ENCODE measurements at places on chromosomes 4 and X.
A peak's percentile ranks its signal among the peaks of the same experiment; 100 is the strongest.

GRCh38 chr4:100486496-100486895 lies 31.3 kb downstream of the EMCN start:
- no peak for DNase-seq

- no peak for DNase-seq
These were observed 161.1 kb downstream of the TRIML1 start for GRCh38 chr4:188300385-188300784.

DNA sequence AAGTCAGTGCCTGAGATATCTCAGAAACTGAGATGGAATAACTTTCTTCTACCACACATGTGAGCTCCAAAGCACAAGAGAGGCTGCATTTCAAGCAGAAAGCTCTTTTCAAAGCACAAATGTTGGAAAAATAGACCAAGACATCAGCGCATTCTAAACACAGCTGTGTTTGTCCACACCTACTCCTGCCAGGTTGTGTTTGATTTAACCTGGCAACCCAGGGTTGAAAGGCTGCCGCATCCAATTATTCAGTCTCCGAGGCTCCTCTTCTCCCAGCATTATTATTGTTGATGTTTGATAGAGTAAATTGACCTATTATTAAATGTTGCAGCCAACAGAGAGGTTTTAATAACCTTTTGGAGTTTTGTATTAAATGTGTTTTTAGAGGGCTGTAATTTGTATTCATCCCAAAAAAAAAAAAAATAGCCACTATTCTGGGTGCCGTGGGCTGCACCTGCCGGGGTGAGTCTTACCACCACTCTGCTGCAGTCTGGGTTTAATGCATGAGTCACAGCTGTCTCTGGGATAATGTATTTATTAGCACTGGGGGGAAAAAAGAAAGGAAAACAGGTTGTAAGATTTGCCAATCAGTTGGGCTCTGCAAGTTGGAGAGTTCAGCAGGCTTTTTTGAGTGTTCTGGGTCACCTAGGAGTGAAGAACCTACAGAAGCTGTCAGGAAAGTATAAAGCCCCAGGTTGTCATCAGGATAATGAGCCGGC lies 105.2 kb upstream of the NOCT start:
- no peak for DNase-seq

- no peak for DNase-seq
These were observed 521.1 kb downstream of the CCSER1 start for GRCh38 chr4:90648311-90648710.

DNA sequence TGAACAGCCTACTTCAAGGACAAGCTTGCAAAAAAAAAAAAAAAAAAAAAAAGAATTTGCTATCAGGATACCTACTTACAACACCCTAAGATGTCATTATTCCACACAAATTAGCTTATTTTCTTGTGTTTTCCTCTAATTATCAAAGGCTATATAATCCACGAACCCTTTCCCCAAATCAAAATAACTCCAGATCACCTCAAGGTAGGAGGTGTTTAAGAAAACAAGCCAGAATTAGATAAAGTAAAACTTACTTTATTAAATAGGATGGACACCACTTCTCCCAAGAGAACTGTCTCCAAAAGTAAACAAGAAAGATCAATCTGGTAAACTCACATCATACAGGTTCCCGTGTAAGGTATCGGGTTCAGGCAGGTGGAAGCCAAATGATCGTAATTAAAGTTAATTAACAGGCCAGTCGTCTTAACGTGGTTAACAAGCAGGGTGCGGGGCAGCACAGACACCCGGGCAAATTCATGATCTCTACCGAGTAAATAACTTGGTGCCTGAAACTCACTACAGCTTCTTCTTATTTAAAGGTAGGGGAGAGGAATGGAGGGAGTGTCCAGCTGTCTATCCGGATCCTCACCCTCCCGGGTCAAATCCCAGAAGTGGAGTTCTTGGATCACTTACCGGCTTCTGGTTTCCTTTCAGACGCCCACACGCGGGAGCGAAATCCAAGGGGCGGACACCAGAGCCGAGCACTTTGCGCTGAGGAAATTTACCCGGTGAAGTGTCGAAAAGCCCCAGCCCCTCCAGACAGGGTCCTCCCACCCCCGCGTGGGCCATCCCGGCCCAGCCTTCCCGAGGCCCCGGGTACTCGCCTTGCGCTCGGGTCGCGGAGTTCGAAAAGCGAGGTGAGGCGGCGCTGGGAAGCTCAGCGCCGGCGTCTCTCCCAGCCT lies 708 bp downstream of the ARAP2 start:
- peak; percentile 34 for DNase-seq

DNA sequence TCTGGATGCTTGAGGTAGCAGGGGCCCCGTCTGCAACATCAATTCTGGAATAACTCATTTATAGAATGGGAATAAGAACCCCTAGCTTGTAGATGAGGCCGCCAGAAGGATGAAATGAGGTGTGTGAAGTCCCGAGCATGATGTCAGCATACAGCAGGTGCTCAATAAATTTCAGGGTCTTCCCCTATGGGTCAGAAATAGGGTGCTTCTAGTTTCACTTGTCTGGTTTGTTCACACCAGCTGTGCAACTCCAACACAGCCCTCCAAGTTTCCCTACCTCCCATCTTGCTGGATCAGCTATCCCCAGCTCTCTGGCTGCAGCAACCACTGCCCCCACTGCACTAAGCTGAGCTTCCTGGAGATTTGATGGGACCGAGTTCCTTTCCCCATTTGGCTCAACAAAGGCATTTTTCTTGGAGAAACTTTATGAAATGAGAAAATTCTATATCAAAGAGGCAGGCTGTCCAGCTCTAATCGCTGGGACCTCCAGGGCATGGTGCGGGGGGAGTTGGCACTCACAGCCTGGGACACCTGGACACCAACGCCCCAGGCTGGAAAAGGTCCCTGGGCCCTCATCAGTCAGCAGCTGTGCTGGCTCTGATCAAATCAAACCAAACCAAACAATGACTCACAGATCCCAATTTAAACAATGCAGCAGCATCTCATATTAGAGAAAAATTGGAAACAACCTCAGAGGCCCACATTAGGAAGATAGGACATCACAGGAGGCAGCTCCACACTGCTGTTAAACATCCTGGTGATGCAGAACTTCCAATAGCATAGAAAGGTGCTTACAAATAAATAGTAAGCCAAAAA lies 13.3 kb downstream of the SLC2A9 start:
- DNase-seq, result no peak

- no peak for DNase-seq
These were observed 142.2 kb downstream of the HS3ST1 start for GRCh38 chr4:11286533-11286932.

- DNase-seq, result peak; percentile 43
These were observed 111.5 kb downstream of the AFAP1 start for GRCh38 chr4:7828011-7828720.

GRCh38 chr4:84877051-84877833 lies 89.2 kb downstream of the WDFY3 start:
- no peak for DNase-seq

DNA sequence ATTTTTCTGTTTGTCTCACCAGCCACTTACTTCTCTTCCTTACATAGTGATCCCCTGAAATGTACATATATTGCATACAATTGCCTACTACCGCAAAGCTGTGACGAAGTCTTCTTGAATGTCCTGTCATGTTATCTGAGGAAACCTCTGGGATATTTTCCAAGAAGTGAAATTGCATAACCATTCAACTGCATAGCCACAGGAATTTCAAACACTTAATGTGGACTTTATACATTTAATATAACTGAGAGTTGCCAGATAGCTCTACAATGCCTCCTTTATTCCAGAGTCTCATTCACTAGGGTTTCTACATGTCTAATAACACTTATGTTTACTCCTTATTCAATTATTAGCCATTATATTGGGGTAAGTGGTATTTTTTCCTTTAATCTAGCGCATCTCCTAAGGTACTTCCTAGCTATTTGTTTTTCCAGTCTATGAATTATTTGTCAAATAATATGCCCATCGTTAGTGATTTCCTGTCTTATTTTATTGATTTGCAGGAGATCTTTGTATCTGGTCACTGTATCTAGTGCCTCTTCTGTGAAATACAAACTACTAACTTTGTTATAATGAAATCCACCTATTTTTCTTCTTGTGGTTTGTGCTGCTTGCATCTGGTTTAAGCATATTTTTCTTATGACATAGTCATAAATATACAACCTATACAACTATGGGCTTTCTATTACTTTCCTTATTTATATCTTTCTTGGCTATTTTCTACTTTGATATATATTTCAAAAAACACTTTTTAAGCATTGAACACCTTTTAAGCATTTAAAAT lies 69.2 kb upstream of the GRID2 start:
- DNase-seq, result no peak

- no peak for DNase-seq
These were observed 112.4 kb upstream of the ELOVL6 start for GRCh38 chr4:110310795-110311194.

GRCh38 chr4:47876310-47876709 lies 38.1 kb downstream of the NFXL1 start:
- DNase-seq, result no peak

- no peak for DNase-seq
These were observed 445.9 kb downstream of the TLL1 start for GRCh38 chr4:166318810-166319525.

GRCh38 chr4:53465891-53466290 lies 88.5 kb downstream of the FIP1L1 start:
- no peak for DNase-seq

DNA sequence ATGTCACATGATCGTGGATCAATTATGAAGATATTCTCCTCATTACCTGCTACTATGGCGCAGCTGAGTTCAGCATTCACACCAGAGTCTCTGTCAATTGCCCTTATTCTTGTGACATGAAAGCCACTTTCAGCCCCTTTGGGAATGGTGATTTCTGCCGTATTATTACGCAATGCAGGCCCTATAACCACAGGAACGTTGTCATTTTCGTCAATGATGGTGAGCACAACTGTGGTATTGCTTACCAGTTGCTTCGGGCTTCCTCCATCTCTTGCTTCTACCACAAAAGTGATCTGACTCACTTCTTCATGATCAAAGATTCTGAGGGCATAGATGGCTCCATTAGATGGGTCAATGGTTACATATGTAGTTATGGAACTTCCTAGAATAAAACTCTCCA lies 2.1 kb downstream of the PCDH18 start:
- DNase-seq, result no peak

- no peak for DNase-seq
These were observed 3.3 kb upstream of the SUPT20HL1 start for GRCh38 chrX:24357106-24357505.

DNA sequence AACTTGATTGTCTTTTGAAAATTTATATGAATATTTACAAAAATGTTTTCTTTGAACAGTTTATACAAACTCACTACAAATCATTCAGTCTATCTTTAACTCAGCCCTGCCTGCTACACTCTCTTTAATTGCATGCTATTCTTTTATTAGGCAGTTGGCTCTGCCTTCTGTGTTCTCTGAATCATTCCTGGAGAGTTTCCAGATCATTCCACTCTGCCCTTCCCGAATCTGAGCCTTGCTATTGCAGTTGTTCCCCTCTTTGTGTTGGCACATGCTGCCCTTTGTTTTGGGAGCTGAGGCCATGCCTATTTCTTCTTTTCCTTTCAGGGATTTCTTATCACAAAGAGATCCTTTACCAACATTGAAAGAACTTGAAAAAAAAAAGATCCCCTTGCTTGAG lies 8.7 kb upstream of the TECRL start:
- DNase-seq, result no peak

DNA sequence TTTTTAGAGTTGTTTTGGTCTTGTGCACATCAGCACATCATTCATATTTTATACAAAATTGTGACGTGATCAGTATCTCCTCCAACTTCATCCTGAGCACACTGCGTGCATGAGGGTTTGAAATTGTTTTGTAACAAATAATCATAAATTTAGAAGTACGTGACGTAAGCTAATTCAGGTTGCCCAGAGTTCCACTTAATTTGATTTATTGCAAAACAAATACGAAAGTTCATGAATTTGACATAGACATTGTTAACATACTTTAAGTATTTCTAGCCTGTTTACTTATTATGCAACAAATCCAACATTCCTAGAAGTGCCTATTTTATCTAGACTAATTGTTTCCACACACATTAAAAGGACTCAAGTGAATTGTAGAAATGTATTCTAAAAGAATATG lies 48.3 kb downstream of the MAP7D3 start:
- no peak for DNase-seq

DNA sequence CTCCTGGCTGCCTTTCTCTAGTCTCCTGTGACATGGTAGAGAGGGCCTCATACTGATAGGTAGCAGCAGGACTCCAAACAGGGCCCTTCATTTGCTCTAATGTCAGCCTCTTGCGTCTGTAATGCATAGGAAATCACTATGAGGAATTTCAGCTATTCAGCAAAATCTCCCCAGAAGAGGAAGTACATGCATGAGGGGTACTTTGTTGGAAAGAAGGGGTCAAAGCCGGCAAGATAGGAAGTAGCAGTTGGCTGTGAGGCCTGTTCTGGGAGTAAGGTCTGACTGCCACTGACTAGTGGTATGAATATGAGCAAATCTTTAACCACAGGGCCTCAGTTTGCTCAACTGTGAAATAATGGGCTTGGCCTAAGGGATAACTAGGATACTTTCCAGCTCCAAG lies 283.2 kb downstream of the ARHGAP10 start:
- DNase-seq, result no peak

GRCh38 chrX:13754765-13755164 lies 20.2 kb downstream of the OFD1 start:
- no peak for DNase-seq

GRCh38 chr4:94626942-94627341 lies 130.8 kb upstream of the BMPR1B start:
- DNase-seq, result no peak

DNA sequence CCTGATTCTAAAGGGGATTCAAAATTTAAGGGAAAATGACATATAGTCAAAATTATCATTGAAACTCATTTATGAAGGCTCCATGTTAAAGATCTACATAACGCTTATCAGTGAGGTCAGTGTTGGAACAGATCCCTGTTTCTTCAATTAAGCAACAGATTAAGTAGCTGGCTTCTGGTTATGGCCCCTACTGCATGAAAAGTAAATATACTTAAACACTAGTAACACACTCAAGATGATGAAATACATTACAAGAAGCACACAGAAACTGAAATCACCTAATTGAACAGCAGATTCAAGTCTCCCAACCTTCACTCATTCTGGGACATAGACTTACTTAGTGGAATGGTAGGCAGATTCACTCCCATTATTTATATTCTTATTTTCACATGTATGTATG lies 51.6 kb upstream of the SLC16A2 start:
- no peak for DNase-seq

DNA sequence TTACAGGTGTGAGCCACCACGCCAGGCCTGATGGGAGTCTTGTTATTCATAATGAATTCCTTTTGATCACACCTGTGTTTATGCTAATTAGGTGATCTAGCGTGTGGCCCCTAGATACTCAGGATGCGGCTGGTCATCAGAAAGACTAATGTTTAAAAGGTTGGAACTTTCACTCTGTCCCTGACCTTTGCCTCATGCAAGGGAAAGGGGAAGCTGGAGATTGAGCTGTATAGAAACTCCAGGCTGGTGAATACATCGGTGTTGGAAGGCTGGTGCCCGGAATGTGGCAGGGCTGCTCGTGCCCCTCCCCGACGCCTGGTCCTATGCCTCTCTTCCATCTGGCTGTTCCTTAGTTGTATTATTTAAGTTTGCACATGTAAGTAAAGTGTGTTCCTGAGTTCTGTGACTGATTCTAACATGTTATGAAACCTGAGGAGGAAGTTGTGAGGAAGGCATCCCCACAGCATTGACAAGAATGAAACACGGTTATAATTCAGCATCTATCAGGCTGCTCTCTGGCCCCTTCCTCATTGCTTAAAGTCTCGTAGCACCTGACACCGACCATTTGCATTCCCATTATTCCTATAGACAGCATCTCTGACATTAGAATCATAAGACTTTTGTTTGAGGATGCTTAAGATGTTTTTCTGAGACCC lies 28.9 kb downstream of the CASP3 start:
- no peak for DNase-seq

Data from stimulated activated CD8-positive, alpha-beta memory T cell treated with anti-CD3 and anti-CD28 coated beads, Interleukin-12 subunit alpha, Interleukin-12 subunit beta, amount 100 ng/mL, for 4 hours (primary cell).